ENCODE measurements at places on chromosomes 4 and X. TPM values are rescaled to one million over a fixed set of nuclear protein-coding genes. Genes with fewer than 3 reads are reported as not detected.

FGF5 gene
- total RNA-seq, result 0.11 TPM

MAGEB2 gene
- not detected for total RNA-seq

CPZ gene
- 34.4 TPM for total RNA-seq

POLN gene
- total RNA-seq, result 8.9 TPM

IGSF1 gene
- 12.3 TPM for total RNA-seq

MAGEA11 gene
- total RNA-seq, result not detected

CD40LG gene
- total RNA-seq, result 0.10 TPM

GLRA3 gene
- total RNA-seq, result 41.1 TPM

NPY2R gene
- 3.3 TPM for total RNA-seq

CCSER1 gene
- total RNA-seq, result 24.6 TPM

GUCY1B1 gene
- total RNA-seq, result 63.7 TPM

YTHDC1 gene
- total RNA-seq, result 93.5 TPM

GK2 gene
- not detected for total RNA-seq

MOB1B gene
- 36.0 TPM for total RNA-seq

ADAMTS3 gene
- total RNA-seq, result 16.9 TPM

HMGN5 gene
- total RNA-seq, result 4.1 TPM

OPHN1 gene
- 22.3 TPM for total RNA-seq

PAGE2 gene
- not detected for total RNA-seq

- no peaks in the 10 kb centered on the region for H3K36me3 ChIP-seq
- peak; percentile 5 for DNase-seq
- H3K4me3 ChIP-seq, result no peak overlapping the region
These were observed 134.2 kb downstream of the GALNTL6 start for GRCh38 chr4:171947400-171947799.

DNA sequence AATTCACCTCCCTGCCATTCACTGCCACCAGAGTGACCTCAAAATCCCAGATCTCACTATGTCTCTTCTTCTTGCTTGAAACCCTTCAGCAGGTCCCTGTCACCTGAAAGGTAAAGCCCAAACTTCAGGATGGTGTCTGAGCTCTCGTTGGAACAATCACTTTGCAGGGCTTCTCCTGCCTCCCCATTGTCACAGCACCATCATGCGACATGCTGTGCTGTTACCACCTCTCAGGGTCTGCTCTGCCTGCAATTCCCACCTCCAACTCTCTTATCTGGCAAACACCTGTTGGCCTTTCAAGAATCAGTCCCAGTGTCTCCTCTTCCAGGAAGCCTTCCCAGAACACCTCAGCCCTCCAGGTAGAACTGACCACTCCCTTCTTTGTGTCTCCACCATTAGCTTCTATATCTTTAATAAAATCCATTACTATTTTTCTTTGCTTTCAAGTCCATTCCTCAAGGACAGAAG lies 46.2 kb downstream of the SEL1L3 start:
- no peaks in the 10 kb centered on the region for H3K27me3 ChIP-seq
- H3K27ac ChIP-seq, result no peak overlapping the region
- no peak for DNase-seq
- H3K4me3 ChIP-seq, result no peak overlapping the region
- no peaks in the 10 kb centered on the region for H3K36me3 ChIP-seq

DNA sequence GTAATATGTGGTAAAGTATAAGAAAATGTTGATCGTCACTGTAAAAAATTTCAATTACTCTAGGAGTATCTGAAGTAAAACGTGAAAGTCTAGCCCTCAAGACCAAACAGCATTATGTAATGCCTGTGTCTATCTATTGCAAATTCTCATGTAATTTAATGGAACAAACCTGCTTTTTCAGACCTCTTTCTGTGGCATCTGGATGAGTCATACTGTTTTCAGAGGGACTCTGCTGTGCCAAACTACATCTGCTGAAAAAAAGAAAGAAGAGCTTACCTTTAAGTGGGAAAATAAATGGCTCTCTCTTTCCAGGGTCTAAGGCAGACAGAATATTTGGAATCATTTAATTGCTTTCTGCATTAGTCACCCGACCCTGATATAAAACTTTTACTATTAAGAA lies 89.8 kb upstream of the ARMCX2 start:
- H3K4me3 ChIP-seq, result no peak overlapping the region
- H3K27me3 ChIP-seq, result no peaks in the 10 kb centered on the region
- H3K4me1 ChIP-seq, result no peaks in the 10 kb centered on the region
- no peaks in the 10 kb centered on the region for H3K36me3 ChIP-seq

- no peaks in the 10 kb centered on the region for H3K4me1 ChIP-seq
- no peak overlapping the region for H3K27ac ChIP-seq
- no peaks in the 10 kb centered on the region for H3K36me3 ChIP-seq
- no peak for DNase-seq
These were observed 32.1 kb downstream of the MAGEB17 start for GRCh38 chrX:16199343-16199742.

DNA sequence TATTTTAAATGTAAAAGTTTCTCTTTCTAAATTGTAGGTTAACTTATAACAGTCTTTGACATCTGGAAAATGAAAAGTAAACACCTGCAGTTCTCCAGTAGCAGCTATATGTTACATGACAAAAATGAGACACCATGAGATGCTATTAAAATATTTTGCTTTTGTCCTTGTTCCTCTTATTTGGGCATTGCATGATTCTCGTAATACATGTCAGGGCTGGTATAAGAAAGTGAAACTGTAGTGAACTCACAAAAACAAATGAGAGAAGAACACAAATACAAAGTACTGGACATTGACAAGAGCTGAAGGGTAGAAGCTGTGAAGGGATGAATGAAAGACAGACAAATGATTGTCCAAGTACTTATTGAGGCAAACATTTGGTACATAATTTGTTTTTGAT lies 9.0 kb downstream of the GK2 start:
- H3K36me3 ChIP-seq, result no peaks in the 10 kb centered on the region
- H3K27ac ChIP-seq, result no peak overlapping the region
- H3K4me1 ChIP-seq, result no peaks in the 10 kb centered on the region
- H3K27me3 ChIP-seq, result no peaks in the 10 kb centered on the region

DNA sequence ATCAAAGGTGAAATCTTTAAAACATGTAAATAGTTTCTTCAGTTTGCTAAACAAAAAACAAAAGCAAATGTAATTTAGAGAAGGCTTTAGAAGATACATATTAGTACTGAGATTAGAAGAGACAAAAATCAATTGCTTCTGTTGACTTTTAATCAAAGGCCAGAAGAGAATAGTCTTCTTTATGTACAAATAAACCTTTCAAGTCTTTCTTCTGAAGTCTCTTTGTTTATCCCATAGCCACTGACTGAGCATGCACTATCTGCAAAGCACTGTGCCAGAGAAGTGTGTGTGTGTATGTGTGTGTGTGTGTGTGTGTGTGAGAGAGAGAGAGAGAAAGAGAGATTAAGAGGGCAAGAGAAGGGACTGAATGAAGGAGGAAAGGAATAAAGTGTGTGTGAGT lies 198.4 kb downstream of the GLUD2 start:
- H3K4me3 ChIP-seq, result no peak overlapping the region
- DNase-seq, result no peak
- H3K36me3 ChIP-seq, result no peaks in the 10 kb centered on the region
- H3K27ac ChIP-seq, result no peak overlapping the region
- no peaks in the 10 kb centered on the region for H3K4me1 ChIP-seq

DNA sequence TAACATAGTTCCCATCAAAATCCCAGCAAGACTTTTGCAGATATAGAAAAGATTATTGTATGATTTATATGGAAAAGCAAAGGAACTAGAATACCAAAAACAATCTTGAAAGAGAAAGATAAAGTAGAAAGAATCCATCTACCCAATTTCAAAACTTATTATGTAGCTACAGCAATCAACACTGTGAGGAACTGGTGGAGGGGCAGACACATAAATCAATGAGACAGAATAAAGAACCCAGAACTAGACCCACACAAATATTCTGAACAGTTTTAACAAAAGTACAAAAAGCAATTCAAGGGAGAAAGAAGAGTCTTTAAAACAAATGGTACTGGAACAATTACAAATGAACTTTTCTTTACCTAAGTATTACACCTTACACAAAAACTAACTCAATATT lies 67.0 kb downstream of the LRBA start:
- H3K27ac ChIP-seq, result no peak overlapping the region
- no peak for DNase-seq
- H3K36me3 ChIP-seq, result no peaks in the 10 kb centered on the region

DNA sequence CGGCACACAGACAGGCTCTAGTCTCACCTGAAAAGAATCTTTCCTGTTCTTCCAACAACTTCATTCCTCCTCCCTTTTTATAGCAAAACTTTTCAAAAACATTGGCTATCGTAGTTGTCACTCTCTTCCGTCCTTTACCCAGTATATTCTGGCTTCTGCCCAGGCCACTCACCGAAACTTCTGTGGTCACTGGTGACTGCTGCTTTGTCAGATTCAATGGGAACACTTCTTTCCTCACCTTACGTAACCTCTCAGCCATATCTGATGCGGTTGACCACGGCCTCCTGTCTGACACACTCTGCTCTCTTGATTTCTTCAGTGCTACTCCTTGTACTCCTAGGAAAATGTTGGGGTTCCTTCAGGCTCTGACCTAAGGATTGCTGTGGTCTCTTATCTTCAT lies 9.2 kb upstream of the RNF150 start:
- H3K27ac ChIP-seq, result no peak overlapping the region
- H3K27me3 ChIP-seq, result no peaks in the 10 kb centered on the region
- no peak overlapping the region for H3K4me3 ChIP-seq
- DNase-seq, result no peak

- H3K27ac ChIP-seq, result no peak overlapping the region
- H3K4me3 ChIP-seq, result no peak overlapping the region
- peaks cover 16% of the 10 kb centered on the region for H3K4me1 ChIP-seq
These were observed 46.6 kb downstream of the MAP7D3 start for GRCh38 chrX:136204571-136204970.

DNA sequence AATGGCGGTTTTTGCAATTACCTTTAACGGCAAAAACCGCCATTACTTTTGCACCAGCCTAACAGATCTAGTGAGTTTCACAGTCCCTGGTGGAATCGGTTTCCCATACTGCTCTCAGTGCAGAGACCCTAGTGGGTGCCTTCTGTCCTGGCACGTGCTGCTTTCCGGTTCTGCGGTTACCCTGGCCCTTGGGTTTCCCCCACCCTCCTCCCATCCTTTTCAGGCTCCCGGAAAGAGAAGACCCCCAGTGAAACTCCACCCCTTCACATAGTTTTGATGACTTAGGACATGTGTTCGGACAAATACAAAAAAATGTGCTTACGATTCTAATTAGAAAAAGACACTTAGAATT lies 36.9 kb downstream of the NLGN3 start:
- H3K27ac ChIP-seq, result peak overlapping the region; percentile 94
- H3K4me1 ChIP-seq, result peaks cover 10% of the 10 kb centered on the region
- H3K4me3 ChIP-seq, result peak overlapping the region; percentile 54
- H3K27me3 ChIP-seq, result no peaks in the 10 kb centered on the region
- no peak for DNase-seq

- H3K4me1 ChIP-seq, result no peaks in the 10 kb centered on the region
- no peaks in the 10 kb centered on the region for H3K36me3 ChIP-seq
- no peaks in the 10 kb centered on the region for H3K27me3 ChIP-seq
- DNase-seq, result no peak
These were observed 191.2 kb downstream of the BANK1 start for GRCh38 chr4:101981756-101982155.

GRCh38 chrX:31298916-31299315 lies 227.1 kb upstream of the FTHL17 start:
- no peaks in the 10 kb centered on the region for H3K4me1 ChIP-seq
- no peak overlapping the region for H3K27ac ChIP-seq
- H3K27me3 ChIP-seq, result peaks cover 4% of the 10 kb centered on the region
- DNase-seq, result peak; percentile 21
- no peak overlapping the region for H3K4me3 ChIP-seq
- H3K36me3 ChIP-seq, result no peaks in the 10 kb centered on the region

GRCh38 chrX:95662200-95662599 lies 1022.4 kb upstream of the DIAPH2 start:
- H3K4me3 ChIP-seq, result no peak overlapping the region
- H3K36me3 ChIP-seq, result no peaks in the 10 kb centered on the region
- H3K27me3 ChIP-seq, result peaks cover 2% of the 10 kb centered on the region
- no peak for DNase-seq
- no peak overlapping the region for H3K27ac ChIP-seq

DNA sequence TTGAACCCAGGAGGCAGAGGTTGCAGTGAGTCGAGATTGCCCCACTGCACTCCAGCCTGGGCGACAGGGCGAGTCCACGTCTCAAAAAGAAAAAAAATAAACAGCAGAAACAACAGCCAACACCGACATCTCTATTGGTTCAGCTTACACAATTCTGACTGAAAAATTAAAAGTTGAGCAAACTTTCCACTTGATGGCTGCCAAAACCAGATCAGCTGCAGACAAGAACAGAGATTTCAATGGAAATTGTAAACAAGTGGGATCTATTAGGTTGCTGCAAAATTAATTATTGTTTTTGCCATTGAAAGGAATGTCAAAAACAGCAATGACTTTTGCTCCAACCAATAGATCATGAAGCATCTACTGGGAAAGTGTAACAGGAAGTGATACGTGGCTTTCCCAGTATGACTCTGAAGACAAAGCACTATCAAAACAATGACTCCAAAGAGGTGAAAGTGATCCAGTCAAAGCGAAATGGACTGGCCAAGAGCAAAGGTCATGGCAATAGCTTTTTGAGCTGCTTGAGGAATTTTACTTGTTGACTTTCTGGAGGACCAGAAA lies 26.3 kb downstream of the UPF3B start:
- peaks cover 2% of the 10 kb centered on the region for H3K36me3 ChIP-seq
- no peak overlapping the region for H3K4me3 ChIP-seq
- H3K27me3 ChIP-seq, result no peaks in the 10 kb centered on the region
- H3K4me1 ChIP-seq, result no peaks in the 10 kb centered on the region
- DNase-seq, result no peak
- no peak overlapping the region for H3K27ac ChIP-seq

DNA sequence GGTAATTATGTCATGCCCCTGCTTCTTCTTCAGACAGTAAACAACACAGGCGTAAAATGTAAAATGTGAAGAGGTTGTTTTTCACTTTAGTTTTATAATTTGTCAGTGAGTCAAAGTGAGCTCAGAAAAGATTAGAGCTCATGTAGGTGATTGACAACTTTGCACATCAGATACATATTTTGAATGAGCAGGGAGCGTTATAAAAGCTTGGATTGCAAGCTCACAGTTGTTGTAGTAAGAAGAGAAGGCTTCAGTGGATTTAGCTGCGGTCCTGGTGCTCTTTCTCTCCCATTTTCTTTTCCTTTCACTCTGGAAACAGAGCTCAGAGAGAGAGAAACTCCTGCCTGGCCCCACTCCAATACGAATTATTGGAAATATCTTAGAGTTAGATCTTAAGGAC lies 26.4 kb downstream of the MTMR1 start:
- no peaks in the 10 kb centered on the region for H3K27me3 ChIP-seq
- H3K27ac ChIP-seq, result no peak overlapping the region
- DNase-seq, result no peak
- H3K4me1 ChIP-seq, result peaks cover 4% of the 10 kb centered on the region
